ENCODE measurements at places on chromosomes 11 and 22.

DNA sequence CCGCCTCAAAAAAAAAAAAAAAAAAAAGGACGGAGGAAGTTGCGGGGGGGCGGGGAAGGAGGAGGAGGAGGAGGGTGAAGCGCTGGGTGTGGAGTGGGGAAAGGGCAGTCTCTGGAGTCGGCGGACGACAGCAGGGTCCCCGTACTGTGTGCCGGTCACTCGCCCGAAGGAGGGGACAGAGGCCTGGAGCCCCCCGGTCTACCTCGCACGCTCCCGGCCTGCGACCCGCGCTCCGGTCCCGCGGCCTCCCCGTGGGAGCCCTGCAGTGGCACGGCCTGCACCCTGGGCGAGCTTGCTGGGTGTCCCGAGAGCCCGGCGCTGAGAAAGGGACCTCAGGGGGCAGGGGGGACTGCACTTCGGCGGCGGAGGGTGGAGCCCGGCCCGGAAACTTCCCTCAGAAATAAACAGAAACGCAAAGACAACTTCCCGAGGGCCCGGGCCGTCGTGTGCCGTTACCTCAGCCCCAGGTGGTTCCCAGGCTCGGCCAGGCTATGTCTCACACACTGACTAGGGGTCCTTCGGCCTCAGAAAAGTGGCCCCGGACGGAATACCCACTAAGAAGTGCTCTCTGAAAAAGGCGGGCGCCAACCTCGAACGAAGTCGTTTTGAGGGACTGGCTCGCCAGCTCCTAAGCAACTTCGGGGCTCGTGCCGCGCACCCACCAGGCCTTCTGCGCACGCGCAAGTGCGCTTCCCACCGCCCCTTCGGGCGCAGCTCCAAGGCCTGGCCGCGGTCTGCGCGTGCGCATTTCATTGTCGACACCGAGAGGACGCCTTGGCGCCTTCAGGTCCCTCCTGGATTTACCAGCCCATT is at the start of gene MAJIN:
Gene MAJIN, minus strand, starts transcription at position 688 of the 813 bp plus-strand sequence. CDS start 12,703 bp downstream, outside the sequence.
- peak; percentile 45 for DNase-seq

- DNase-seq: no peak
Measured at GRCh38 chr11:103031834-103032233, 60.1 kb downstream of the DCUN1D5 start.

DNA sequence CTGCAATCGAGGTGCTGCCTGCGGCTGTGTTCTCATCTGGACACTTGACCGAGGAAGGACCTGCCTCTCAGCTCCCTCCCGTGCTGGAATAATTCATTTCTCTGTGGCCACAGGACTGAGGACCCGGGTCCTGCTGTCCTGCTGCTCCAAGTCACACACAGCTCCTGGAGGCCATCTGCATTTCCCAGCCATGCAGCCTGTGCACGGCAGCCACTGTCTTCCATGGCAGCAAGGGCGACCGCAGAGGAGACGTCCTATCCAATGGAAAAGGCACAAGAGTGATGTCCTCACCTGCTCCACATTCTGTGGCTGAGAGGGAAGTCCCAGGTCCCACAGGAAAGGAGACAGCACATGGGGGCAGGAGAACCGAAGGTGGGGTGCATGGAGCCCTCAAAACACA is 495.8 kb downstream of the BRD1 start:
- DNase-seq: no peak

- DNase-seq: peak; percentile 4
Measured at GRCh38 chr22:40076702-40077645, 82.2 kb downstream of the FAM83F start.

- DNase-seq: no peak
Measured at GRCh38 chr11:124902616-124903015, 5.0 kb upstream of the ROBO4 start.

GRCh38 chr11:97995874-97996273 is 1024.9 kb upstream of the CNTN5 start:
- no peak for DNase-seq

DNA sequence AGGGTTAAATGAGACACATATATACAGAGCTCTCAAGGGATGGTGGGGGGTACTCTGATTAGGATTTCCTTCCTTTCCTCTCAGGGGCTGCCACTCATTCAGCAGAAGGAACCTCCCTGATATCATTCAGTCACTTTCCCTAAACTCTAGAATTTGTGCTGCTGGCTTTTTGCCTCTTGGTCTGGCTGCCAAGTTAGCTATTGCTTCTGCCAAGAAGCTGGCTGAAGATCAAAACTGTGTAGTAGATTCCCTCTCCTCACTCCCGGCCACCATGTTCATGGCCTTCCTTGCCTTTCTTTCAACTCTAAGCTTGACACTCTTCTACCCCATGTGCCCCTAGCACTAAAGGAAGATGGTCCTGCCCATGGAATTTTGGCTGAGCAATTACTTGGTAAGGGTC is 18.7 kb downstream of the SLC6A5 start:
- no peak for DNase-seq

DNA sequence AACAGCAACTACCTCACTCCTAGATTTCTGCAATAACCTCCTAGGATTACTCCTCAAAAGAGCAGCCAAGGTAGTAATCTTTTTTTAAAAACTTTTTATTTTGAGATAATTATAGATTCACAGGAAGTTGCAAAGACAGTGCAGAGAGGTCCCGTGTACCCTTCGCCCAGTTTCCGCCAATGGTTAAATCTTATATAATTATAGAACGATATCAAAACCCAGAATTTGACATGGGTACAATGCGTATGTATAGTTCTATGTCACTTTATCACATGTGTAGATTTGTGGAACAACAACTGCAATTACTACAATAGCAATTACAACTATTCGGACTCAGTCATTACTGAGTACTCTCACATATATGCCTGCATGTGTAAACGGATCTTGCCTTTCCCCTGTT is 94.8 kb upstream of the APOA1 start:
- no peak for DNase-seq

DNA sequence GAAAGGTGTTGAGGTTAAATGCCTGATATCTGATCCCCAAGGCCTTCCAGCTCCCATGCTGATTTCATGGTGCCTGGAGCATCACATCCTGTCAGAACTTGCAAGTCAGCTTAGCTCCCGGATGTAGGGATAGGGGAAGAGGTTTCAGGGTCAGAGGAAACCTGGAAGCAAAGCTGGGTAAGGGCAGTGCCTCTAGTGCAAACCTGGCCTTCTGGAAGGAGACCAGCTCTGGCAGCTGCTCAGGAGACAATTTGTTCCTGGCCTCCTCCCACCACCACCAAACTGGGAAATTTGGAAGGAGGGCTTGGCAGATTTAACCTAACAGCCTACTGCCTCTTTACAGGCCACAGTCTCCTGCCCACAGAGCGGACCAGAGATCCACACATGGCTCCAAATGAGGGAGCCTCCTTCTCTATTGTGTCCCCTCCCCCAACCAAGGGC is 9.2 kb upstream of the TSKU start:
- DNase-seq: no peak

GRCh38 chr22:17115945-17116565 is 5.1 kb downstream of the TMEM121B start:
- DNase-seq: no peak

DNA sequence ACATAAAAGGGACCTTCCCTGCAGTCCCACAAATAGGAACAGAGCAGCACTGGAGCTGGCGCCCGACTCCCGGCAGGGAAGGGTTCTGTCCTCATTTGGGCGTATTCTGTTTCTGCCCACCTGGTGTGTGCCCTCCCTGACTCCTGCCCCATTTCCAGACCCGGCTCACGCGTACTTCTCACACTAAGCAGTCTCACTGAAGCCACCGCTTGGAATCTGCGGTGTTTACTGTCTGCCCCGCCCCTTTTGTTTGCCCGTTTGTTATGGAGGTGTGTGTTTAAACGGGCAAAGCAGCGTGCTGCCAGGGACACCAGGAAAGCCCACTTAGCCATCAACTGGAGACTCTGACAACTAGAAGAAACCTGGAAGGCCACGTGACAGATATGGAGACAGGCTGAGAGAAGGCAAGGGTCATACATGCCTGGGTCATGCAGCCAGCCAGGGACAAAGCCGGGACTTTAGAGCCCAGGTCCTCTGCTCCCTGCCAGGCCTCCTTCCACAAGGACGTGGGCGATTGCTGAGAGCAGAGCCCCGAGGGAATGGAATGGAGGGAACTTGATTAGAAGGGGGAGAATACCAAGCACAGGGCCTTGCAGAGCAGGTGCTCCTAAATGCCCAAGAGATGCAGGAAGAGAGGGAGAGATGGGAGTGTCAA is 8.7 kb upstream of the EFCAB6 start:
- DNase-seq: no peak

GRCh38 chr22:47624252-47625012 is 862.0 kb downstream of the TBC1D22A start:
- no peak for DNase-seq

GRCh38 chr22:27258616-27259172 is 542.9 kb downstream of the MN1 start:
- DNase-seq: no peak

- no peak for DNase-seq
Measured at GRCh38 chr11:29008481-29008880, 900.3 kb downstream of the METTL15 start.

DNA sequence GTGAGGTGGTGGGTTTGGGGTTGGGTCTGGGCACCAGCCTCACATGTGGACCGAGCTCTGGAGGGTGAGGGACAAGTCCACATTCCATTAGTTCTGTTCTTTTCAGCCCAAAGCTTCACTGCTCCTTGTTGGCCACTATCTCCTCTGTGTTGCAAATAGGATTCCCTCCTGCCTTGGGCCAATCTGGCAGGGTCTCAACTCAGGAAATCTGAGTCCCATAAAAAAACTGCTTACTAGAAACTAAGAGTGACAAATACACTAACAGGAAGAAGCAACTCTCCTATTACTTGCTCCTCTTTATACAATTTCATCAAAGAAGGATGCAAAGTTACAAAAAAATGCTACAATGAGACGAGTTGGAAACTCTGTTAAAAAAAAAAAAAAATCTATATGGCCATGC is 66.2 kb upstream of the CSNK1E start:
- no peak for DNase-seq

DNA sequence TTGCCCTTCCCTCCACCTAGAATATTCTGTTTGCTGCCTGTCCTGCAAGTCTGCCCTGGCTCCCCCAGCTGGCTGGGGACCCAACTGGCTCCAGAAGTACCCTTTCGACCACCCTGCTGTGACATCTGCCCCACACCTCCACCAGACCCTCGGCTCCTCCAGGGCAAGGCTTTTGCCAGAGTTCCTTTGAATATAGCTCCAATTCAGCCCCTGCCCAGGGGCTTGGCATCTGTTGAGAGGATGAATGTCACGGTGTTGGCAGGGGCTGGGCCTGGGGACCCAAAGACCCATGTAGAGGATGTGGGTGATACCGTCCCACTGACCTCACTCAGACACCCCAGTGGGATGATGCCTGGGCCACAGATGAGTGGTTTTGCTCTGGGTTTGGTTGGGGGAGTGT is 4.0 kb downstream of the NLRP6 start:
- DNase-seq: no peak

GRCh38 chr11:68936358-68936636 is 32.6 kb downstream of the IGHMBP2 start:
- no peak for DNase-seq

- DNase-seq: no peak
Measured at GRCh38 chr22:30193031-30193775, 53.4 kb downstream of the LIF start.

GRCh38 chr11:44993971-44994704 is 43.5 kb upstream of the TP53I11 start:
- DNase-seq: no peak

GRCh38 chr22:37561212-37562048 is 1.1 kb downstream of the CDC42EP1 start:
- DNase-seq: peak; percentile 87

GRCh38 chr11:96314326-96315020 is 28.5 kb downstream of the MAML2 start:
- peak; percentile 63 for DNase-seq

GRCh38 chr11:21771097-21771496 is 421.8 kb upstream of the ANO5 start:
- DNase-seq: no peak

DNA sequence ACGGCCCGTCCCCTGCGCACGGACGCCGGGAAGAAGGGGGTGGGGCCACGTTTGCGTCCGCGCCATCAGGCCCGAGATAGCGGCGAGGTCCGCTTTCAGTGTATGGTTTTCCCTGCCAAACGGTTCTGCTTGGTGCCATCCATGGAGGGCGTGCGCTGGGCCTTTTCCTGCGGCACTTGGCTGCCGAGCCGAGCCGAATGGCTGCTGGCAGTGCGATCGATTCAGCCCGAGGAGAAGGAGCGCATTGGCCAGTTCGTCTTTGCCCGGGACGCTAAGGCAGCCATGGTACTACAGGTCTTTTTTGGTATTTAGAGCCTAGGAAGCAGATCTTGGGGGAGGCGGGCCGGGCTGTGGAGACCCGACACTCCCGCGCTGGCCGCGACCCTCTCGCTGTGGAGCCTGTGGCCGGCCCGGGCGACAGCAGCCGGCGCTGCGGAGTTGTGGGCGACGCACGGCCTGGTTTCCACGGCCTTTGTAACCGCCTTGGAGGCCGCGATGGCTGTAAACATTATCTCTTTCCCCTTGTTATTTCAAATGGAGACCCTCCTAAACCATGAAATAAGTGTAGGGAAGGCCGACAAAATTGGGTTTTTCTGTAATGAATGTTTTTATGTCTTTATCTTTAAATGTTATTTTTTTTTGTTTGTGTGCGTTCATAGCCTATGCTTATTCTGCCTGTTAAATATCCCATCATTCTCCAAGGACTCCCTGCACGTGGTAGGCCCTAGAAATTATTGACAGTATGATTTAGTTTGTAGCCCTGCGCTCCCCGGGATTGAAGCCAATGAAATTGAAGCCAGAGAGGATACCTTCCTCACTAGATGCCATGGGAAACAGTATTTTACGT is at the start of gene AASDHPPT:
Gene AASDHPPT, plus strand, starts transcription at position 54 of the 847 bp plus-strand sequence. Its CDS starts 49 bp downstream, at position 103.
- peak; percentile 58 for DNase-seq

DNA sequence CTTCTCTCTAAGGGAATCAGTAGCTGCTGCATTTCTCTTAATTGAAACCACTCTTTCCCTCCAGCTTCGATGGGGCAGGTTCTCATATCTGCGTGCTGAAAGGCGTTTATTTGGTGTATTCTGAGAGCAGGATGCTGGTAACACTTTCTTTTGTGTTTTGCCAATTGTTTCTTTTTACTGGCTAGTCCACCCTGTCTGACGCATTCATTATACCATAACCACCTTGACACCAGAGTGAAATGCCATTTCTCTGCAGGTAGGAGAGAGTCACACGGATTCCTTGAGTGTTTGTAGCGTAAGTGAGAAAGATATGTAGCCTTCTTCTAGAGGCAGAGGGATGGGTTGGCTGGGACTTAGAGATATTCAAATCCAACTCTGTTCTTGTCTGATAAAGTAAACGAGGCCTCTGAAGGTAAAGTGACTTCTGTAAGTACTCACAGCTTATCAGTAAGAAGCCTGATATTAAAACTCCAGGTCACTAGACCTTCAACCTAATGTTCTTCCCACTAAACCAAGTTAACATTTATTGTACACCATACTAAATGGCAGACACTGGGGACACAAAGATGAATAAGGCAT is 21.4 kb downstream of the CD44 start:
- DNase-seq: no peak

- DNase-seq: no peak
Measured at GRCh38 chr22:22521631-22522030, 1.6 kb upstream of the ZNF280A start.

DNA sequence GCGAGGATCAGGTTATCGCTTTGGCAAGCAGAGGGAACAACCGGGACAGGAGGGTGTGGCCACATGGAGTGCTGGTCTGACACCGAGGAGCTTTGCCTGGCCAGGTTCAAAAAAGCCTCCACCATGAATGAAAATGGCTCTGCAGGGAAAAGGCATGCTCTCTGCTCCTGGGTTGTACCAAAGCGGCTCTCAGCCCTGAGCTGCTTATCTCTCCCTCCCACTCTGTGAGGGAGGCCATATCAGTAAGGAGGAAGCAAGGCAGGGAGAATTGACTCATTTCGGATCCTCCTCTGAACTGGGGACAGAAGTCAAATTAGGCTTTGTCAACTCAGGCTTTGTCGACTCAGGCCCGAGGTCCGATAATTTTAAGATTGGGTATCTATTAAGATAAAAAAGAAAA is 82.9 kb upstream of the CRTAM start:
- DNase-seq: no peak

- DNase-seq: peak; percentile 77
Measured at GRCh38 chr11:15223318-15223717, 108.6 kb downstream of the INSC start.

All from foreskin fibroblast (primary cell).